ENCODE measurements at places on chromosomes 5 and 9. TPM values are rescaled to one million over a fixed set of nuclear protein-coding genes. Genes with fewer than 3 reads are reported as not detected.

BHMT2 gene
- total RNA-seq: 8.0 TPM

CENPP gene
- total RNA-seq: 6.1 TPM

DIRAS2 gene
- not detected for total RNA-seq

ALDH1A1 gene
- total RNA-seq: 80.1 TPM

ACSL6 gene
- 0.33 TPM for total RNA-seq

GRIN1 gene
- 1.9 TPM for total RNA-seq

RMI1 gene
- total RNA-seq: 6.1 TPM

ANKRD34B gene
- total RNA-seq: not detected

HDHD3 gene
- 24.5 TPM for total RNA-seq

DDX4 gene
- total RNA-seq: not detected

PTGES2 gene
- 35.7 TPM for total RNA-seq

LCP2 gene
- total RNA-seq: 41.4 TPM

SLC6A3 gene
- 0.32 TPM for total RNA-seq

C5orf58 gene
- 0.15 TPM for total RNA-seq

SOHLH1 gene
- total RNA-seq: not detected

GARNL3 gene
- total RNA-seq: 26.2 TPM

FBP2 gene
- total RNA-seq: not detected

NKD2 gene
- 5.9 TPM for total RNA-seq

TYRP1 gene
- not detected for total RNA-seq

OMD gene
- total RNA-seq: 39.2 TPM

RASGRF2 gene
- total RNA-seq: 11.1 TPM

ADAMTS6 gene
- 3.9 TPM for total RNA-seq

CDC23 gene
- 15.0 TPM for total RNA-seq

STKLD1 gene
- total RNA-seq: 0.96 TPM

GABBR2 gene
- not detected for total RNA-seq

PCDHB9 gene
- 2.2 TPM for total RNA-seq

DNAH5 gene
- total RNA-seq: 3.8 TPM

TXNDC8 gene
- total RNA-seq: not detected

ROPN1L gene
- total RNA-seq: 2.9 TPM

TLR4 gene
- 71.2 TPM for total RNA-seq

MLANA gene
- not detected for total RNA-seq

NSD1 gene
- 52.2 TPM for total RNA-seq

KIF24 gene
- total RNA-seq: 1.3 TPM

PCDHB11 gene
- 4.6 TPM for total RNA-seq

SHB gene
- total RNA-seq: 3.8 TPM

C5orf46 gene
- 5.2 TPM for total RNA-seq

ZBTB26 gene
- 7.2 TPM for total RNA-seq

PCDHGA10 gene
- total RNA-seq: 7.2 TPM

PCDHGB1 gene
- 2.7 TPM for total RNA-seq

RALGPS1 gene
- total RNA-seq: 30.7 TPM

GARIN3 gene
- not detected for total RNA-seq

CDH18 gene
- total RNA-seq: not detected

PRR16 gene
- 9.6 TPM for total RNA-seq

IL4 gene
- total RNA-seq: not detected

TAF11L11 gene
- total RNA-seq: not detected

RBM27 gene
- total RNA-seq: 20.6 TPM

N4BP3 gene
- 4.9 TPM for total RNA-seq

SNX30 gene
- total RNA-seq: 16.4 TPM

INSL6 gene
- not detected for total RNA-seq

HTR1A gene
- total RNA-seq: not detected

PGGT1B gene
- 12.6 TPM for total RNA-seq

DND1 gene
- 0.88 TPM for total RNA-seq

PTPDC1 gene
- total RNA-seq: 12.1 TPM
